Activated CD8-positive, alpha-beta T cell treated with anti-CD3 and anti-CD28 coated beads for 36 hours (primary cell): ENCODE measurements at places on chromosomes 16 and 17. TPM values are rescaled to one million over a fixed set of nuclear protein-coding genes. Genes with fewer than 3 reads are reported as not detected.

DNA sequence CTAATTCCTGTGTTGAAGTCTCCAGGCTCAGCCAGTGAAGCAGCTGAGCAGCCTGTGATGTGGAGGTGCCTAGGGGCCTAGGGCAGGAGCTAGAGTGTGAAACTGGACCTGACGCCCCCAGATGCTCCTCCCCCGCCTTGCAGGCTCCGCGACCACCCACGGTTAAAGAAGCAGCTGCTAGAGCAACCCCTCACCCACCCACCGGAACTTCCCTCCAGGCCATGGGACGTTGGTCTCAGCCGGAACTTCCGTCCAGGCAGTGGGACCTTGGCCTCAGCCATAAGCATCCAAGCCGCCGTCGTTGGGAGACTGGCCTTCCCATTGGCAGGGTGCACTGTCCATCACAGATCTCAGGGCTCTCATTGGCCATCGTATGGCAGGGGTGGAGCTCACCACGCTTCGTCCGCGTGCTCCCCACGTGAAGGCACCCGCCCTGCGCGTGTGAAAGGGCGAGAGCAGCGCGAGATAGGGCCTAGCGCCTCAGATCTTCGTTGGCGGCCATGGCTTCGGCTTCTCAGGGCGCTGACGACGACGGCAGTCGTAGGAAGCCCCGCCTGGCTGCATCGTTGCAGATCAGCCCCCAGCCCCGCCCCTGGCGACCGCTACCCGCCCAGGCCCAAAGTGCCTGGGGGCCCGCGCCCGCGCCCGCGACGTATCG, at the start of gene ADAD2:
Gene ADAD2 (plus strand): TSS at position 427 of the 658 bp plus-strand sequence. CDS start 74 bp downstream, at position 501.
- DNase-seq, result peak; percentile 20

GRCh38 chr17:17951524-17951923, 20.7 kb downstream of the TOM1L2 start:
- no peak for DNase-seq

The PDIA2 gene
- total RNA-seq, result not detected

DNA sequence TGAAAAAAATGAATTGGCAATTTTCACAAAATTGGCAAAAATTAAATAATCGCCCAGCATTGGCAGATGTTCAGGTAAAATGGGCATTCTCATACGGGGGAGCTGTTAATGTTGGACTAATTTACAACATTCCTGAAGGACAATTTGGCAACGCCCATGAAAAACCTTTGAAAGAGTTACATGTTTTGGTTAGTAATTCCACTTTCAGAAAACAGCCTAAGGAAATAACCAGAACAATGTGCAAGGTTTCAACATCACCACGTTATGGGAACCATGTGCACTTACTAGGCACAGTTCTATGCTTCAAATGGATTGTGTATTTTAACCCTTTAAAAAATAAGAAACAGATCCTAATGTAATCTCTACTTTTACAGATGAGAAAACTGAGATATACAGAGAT, 62.7 kb downstream of the CDYL2 start:
- no peak for DNase-seq
